NCI-H2081 (cell line): ENCODE measurements at places on chromosomes 2 and 18.

GRCh38 chr2:219551441-219552381 lies 7.9 kb downstream of the TMEM198 start:
- no peak for DNase-seq

DNA sequence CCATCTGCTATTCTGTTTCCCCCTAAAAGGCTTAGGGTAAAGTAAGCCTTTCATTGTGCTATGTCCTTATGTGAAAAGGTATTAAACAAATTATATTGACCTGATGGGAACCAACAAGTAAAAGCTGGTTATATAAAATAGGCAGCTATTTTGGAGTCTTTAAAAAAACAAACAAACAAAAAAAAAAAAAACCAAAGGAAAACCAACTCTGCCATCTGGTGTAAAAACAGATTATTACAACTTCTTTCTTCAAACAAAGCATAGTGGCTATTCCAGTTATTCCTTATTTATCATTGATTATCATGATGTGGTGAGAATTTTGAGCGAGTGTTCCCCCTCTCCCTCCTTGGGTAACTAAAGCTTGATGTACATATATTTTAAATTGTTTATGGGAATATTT lies 122.3 kb upstream of the FHL2 start:
- DNase-seq = peak; percentile 4

- DNase-seq = peak; percentile 50
Measured at GRCh38 chr2:240060977-240061591, 7.8 kb upstream of the OR6B3 start.

GRCh38 chr2:150127995-150128394 lies 359.5 kb downstream of the RND3 start:
- DNase-seq = no peak

GRCh38 chr18:1013951-1014350 lies 109.3 kb downstream of the ADCYAP1 start:
- no peak for DNase-seq

DNA sequence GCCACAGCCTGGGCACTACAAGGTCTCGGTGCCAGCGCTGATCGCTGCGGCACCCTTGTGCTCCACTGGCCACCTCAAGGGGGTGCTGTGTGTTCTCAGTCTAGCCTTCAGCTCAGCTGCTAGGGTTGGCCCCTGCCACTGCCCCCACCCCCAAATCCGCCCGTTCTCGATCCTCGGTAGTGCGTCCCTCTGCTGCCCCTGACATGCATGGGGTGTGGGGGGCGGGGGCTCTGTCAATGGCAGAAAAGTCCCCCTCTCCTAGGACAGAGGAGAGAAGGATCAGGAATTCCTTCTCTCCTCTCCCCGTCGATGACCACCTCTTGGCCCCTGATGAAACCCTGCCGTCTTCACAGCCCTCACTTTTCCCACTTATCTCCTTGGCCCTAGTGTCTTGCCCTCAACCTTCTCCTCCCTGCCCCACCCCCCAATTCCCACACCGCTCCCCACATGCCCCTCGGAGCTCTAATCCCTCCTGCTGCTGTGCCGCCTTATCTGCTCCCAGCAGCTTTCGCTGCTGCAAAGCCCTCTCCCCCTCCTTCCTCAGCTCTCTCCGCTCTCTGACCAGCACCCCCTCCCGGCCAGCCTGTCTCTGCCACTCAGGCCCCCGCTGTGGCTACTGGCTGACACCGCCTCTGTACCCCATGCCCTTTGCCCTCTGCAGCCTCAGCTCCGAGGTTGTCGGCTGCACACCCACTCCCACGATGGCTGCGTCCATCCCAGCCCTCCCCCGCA lies 4.3 kb upstream of the ASIC4 start:
- DNase-seq = peak; percentile 64

DNA sequence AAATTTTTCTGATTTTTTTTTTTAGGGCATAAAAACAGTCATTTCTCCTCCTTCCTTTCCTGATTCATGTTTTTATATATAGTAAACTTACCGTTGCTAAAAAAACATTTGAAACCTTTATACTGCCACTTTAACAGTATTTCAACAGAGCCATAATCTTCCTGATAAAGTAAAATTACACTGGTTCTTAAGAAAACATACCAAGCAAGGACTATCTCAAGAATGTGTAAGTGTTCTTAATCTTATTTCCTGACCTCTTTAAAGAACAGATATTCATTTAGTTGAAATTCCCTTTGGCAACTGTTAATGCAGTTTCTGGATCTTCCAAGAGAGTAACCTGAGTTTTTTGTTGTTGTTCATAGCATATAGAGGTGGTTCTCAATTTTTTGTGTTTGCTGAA lies 26.6 kb upstream of the COLEC12 start:
- DNase-seq = no peak

GRCh38 chr18:42649331-42650035 lies 466.0 kb downstream of the RIT2 start:
- no peak for DNase-seq

DNA sequence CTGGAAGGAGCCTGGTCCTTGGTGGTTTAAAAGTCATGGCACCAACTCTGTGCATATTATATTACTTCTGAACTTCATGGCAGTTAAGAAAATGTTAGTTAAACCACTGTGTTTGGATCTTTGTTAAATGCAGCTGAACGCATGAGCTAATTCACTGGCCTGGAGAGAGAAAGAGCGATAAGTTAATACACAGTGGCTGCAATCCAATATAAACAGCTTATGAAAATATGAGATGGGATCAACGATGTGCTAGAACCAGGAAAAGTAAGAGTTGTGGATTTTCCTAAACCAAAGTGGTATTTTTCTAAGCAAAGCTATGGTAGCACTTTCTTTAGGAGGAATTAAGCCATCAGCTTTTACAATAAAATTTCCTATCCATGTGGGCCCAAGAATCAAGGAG lies 326.7 kb downstream of the MTX2 start:
- DNase-seq = no peak

DNA sequence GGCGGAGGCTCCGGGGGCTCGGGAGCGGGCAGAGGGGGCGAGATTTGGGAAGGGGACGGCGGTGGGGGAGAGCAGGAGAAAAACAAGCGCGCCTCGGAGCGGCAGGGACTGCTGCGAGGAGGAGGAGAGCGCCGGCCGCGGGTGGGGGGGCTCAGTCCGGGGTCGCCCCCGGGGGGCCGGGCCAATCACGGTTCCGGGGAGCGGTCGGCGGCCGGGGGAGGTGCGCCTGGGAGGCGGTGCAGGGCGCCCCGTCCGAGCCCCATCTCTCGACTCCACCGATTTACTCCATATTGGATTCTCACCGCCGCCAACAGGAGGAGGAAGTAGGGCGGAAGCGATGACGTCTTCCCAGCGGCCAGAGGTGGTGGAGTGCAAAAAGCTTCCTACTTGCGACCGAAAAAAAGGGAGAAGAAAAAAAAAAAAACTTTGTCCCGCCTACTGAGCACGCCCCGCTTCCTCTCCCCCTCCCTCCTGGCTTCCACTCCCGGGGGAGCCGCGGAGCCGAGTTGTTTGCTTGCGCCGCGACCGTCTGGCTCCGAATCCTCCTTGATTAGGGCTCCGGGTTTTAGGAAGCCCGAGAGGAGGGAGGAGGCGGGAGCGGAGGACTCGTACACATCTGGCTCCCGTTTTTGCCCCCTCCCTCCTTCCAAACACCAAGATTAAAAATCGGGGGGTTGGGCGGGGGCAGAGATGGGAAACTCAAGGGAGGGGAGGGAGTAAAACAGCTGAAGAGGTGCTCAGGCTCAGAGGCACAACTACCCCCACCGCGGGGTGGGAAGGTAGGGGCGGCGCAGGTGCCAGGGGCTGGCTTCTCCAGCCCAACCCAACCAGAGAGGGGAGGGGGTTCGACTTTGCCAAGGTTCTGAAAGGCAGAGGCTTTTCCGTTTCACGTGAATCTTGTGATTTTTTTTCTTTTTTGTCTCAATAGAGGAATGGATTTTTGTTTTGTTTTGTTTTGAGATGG lies at the start of gene SPRED2:
Gene SPRED2 (minus strand): TSS at position 373 of the 964 bp plus-strand sequence. CDS start 612 bp downstream, outside the sequence.
- DNase-seq = peak; percentile 84

GRCh38 chr18:41042866-41043265 lies 912.2 kb upstream of the PIK3C3 start:
- DNase-seq = no peak

DNA sequence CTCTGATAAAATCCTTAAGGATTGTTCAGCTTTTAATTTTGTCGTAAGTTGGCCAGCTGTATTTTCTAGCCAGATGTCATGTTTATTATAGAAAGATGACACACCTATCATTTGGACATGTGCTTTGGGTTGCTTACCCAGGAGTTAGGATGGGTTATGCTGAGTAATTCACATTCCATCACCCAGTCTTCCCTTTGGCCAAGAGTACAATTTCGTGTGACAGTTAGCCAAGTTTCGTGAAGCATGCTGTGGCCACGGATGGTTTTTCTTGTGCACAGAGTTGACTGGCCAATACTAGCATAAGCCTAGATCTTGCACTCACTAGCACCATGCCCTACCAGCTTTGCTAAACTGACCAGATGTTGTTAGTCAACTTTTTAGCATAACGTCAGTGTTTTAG lies 5.8 kb downstream of the MAPRE3 start:
- no peak for DNase-seq

DNA sequence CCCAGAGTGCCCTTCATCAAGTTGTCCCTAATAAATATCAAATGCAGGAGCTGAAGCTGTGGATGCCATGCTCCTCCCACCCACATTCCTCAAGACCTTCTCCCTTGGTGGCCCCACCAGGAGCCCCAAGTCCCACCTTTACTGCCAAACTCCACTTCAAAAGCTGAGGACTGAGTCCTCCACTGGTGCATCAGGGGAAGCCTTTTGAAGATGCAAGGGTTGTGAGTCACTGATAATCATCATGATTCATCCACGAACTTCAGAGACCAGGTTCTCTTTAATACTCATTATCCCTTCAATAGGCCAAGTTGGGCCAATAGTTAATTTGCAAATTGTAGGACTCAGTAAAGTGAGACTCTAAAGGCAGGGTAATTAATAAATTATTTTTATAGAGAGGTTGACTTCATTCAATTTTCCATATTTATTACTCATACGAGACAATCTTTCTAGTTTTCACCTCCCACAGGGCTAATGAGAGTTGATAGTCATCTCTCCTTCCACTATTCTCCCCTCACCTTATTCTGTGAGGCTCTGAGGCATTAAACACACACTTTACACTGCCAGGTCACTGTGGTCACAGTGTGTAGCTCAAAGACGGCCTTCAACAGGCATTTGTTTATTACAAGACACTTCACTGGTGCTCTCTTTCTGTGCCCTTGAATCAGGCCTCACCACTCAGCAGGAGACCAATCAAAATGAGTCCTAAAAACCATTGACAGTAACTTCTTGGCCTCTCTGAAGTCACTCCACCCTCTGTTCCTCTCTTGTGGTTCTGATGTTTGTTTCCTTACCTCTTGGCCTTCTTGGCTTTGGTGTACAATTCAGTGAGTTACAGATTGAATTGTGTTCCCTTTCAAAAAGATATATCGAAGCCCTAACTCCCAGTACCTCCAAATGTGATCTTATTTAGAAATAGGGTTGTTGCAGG lies 99.9 kb downstream of the TRIB2 start:
- no peak for DNase-seq

DNA sequence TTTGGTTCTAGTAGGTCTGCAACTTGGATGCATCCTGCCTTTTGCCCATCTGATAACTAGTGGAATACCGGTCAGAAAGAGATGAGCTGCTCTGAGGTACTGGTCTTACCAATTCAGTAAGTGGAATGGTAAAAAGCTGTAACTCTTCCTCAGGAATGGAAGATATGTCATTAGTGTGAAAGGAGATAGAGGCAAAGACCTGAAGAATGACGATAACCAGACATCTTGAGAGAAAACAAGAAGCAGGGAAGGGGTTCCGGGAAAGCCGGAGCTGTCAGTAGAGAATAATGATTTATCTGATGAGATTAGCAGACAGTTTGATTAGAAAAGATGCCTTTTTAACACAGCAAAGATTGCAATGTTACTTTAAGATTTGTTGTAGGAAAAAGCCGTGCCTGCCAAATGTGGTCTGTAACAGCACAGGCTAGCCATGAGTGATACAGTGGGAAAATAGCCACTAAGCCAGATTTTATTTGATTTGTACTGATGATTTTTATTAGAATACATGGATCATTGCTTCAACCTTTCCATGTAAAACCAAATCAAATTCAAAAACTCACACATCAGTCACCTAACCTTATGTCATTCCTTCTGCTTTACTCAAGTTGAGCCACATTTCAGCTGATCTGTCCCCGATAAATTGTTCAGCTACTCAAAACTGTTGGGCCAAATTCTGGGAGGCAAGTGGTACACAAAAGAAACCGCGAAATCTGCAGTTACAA lies 110.0 kb downstream of the TCF4 start:
- DNase-seq = no peak

GRCh38 chr18:31592506-31593157 lies 955 bp downstream of the TTR start:
- DNase-seq = no peak

DNA sequence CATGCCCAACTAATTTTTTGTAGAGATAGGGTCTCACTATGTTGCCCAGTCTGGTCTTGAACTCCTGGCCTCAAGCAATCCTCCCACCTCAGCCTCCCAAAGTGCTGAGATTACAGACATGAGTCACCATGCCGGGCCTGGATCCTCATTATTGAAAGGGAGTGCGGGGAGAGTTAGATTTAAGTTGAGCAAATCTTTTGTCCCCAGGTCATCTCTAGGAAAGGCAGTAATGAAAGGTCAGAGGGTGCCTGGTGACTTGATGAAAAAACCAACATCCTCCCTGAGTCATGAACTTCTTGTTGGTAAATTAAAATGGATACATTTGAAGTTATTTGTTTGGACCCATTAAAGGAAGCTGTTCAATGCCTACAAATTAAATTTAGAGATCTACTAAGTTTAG lies 25.1 kb downstream of the STAT4 start:
- no peak for DNase-seq

DNA sequence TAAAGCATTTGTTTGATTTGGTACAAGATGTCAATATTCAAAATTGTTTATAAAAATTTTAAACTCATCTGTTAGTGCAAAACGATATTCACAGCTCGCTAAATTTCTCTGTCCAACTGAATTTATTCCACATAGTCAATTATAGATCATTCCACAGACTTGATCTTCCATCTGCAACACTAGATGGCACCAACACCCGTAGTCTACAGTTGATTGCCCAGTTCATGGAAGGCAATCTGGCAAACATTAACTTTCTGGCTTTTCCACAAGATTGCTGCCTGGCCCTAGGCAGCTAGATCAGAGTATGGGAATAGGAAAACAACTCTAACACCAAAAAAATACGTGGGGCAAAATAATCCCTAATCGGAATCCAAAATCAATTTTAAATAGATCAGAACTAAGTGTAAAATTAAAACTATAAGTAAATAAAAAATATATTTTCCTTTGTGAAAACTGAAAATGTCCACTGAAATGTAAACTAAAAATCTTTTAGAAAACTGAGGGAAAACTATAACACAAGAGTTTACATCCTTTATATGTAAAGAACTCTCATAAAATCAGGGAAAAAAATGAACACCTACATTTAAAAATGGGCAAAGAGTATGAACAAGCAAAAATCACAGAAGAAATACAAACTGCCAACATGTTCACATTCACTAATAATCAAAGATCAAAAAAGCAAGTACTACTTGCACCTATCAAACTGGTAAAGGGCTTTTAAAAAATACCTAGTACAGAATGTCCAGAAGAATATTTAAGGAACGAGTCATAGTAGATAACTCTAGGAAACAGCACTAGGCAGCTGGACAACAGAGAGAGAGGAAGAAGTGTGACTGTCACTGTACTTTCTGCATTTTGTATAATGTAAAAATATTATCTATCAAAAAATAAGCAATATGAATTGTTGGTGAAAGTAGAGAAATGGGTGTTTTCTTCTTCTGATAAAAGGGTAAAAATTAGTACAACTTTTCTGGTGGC lies 35.0 kb downstream of the RTN4 start:
- DNase-seq = peak; percentile 50
